ENCODE measurements at places on chromosomes 4 and X.

- no peak for DNase-seq
Measured at GRCh38 chrX:109936114-109936513, 66.8 kb upstream of the TMEM164 start.

DNA sequence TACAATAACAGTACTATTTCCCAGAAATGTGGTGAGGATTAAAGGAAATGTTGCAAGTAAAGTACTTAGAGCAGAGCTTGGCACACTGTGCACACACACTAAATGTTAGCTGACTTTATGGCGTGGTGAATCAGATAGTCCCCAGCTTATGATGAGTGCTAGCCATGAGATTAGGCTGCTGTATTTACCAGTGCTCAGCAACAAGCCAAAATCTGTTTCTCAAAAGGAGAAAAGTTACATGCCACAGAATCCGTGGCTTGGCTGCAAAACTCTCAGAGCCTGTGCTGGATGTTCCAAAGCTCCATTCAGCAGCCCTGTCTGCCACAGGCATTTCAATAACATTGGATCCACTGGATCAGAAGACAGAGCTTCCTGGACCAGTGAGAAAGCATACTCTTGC lies 12.8 kb upstream of the STBD1 start:
- no peak for DNase-seq

DNA sequence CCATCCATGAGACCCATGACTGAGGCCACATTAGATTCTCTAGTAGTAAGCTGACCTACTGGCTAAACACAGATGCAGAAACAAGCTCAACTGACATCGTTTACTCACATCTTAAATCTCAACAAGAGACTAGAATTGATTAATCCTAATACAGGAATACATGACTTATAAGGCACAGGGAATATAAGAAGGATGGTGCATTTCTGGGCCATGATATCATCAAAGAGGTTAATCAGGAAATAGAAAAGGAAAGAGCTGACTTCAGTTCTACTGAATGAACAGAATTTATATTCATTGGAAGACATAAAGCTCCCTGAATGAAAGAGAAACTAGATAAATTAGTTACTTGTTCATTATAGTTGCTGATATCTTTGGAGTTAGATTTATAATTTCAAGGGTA lies 1406.5 kb downstream of the STIM2 start:
- DNase-seq, result no peak

- DNase-seq, result no peak
Measured at GRCh38 chr4:121360495-121360894, 20.3 kb downstream of the QRFPR start.

DNA sequence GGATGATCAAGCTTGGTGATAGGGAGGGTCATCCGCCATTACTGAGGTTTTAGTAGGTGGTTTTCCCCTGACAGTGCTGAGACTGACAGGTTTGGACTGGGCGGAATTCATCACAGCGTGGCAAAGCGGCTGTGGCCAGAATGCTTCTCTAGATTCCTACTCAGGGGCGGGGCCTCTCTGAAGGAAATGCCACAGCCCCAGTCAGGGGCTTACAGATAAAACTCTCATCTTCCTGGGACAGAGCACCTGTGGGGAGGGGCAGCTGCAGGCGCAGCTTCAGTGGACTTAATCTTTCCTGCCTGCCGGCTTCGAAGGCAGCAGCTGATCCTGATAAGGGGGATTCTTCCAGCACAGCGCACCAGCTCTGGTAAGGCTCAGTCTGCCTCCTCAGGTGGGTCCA lies 316.7 kb downstream of the RPA4 start:
- no peak for DNase-seq

- DNase-seq, result no peak
Measured at GRCh38 chr4:68182382-68182820, 52.7 kb upstream of the TMPRSS11F start.

DNA sequence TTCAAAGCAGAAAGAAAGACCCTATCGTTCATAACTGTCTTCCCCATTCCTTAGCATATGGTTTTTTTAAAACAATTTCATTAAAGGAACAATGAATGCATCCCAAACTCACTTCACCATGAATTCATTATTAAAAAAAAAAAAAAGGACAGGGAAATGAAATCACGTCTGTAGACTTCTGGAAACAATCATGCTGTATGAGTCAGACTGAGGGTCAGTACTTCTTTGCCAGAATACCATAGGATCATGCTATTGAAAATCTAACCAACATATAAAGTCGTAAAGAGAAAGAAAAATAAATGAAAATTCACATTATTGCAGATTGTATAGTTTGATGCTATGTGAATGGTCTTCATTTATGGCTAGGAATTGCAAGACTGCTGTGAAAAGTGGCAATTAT lies 144.4 kb downstream of the PCDH18 start:
- DNase-seq, result no peak

DNA sequence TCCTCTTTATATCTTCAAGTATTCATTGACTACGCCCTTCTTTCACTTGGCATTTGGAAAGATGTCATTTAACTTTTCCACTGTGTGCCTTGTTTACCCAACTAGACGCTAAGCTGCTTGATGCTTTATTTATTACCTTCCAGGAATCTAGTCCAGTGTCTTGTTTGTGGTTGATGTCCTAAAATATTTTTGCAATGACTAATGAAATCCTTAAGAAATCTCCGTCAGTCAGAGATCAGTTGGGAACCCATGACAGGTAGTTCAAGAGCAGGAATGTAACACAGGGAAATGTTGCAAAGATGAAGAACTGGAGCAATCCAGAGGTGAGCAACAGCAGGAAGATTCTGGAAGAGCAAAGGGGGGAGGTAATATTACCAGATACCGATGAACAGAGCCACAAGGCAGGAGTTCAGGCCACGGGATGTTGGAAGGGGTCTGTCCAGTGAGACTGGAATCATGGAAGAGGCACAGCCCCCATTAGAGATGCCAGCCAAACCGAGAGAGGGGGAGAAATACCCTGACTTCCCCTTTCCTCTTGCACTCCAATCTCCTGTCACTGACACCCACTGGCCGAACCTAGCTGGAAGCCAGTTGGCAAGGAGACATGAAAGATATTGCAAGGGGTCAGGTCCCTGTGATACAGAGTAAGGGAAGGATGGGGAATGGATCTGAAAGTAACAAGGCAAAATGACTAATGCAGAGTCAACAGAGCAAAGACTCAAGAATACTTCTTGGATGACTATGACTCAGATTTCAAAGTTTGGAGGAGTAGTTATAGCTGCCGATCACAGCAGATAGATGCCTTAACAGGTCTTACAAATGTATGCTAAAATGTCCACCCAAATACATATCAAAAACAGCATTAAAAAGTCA lies 62.7 kb upstream of the PHKA2 start:
- DNase-seq, result no peak

Data from stimulated activated CD8-positive, alpha-beta memory T cell treated with anti-CD3 and anti-CD28 coated beads, Interleukin-4, amount 100 ng/mL, for 24 hours (primary cell).